Mesothelial cell of epicardium (in vitro differentiated cells): ENCODE measurements at places on chromosomes 5 and 9.
A peak's percentile ranks its signal among the peaks of the same experiment; 100 is the strongest.

DNA sequence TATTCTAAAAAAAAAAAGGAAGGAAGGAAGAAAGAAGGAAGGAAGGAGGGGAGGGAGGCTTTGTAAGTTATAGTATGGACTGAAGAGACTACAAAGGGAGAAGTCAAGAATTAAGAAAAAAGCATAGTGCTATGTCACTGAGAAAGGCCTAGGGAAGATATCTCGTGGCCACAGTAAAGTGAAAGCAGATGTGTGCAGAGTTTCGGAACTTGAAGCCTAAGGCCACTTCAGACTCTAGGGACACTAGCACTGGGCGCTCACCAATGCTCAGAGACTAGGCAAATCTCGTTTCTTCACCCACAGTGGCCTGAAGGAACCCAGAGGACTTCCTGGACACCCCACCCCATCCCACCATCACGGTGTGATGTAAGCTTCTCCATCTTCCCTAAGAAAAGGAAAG, 181.4 kb upstream of the TRPM3 start:
- no peak for DNase-seq

DNA sequence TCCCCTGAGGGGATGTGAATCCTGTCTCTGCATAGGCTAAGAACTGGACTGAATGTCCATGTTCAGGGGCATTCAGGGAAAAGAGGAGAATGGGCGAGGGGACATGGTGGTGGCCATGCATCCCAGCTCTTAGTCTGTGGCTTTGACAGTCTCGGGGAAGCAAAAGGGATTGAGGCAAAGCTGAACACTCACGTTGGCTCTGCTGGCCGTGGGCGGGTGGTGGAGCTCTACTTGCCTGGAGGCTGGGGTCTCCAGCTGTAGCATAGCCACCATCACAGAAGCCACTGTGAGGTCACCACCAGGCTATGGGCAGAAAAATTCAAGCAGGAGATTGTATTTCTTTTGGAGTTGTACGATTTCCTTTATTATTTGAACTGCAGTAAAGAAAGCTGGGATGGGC, 4.1 kb downstream of the GARIN3 start:
- DNase-seq: no peak

GRCh38 chr5:171893290-171893886, 107.8 kb downstream of the SMIM23 start:
- no peak for DNase-seq

GRCh38 chr9:117926031-117926658, 221.9 kb downstream of the TLR4 start:
- no peak for DNase-seq

DNA sequence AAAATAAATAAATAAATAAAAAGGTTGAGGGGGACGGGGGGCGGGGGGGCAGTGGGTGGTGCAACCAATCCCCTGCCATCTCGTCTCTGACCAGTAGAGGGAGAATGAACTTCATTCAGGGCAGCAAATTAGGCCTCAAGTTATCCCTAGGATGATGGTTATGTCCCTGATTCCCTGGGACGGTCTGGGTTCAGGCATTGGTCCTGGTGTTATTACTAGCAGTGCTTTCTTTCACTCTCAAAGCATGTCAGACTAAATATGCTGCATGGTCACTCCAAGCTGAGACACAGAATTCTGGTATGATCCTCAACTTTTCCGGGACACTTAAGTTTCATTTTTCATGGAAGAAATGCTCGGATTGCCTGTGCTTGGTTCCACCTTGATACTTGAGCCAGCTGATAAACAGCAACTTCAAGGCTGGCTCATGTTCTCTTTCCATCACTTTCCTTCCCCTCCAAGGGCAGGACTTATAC, 59.4 kb downstream of the DAP start:
- DNase-seq: no peak

- no peak for DNase-seq
These were observed 290.5 kb upstream of the RASA1 start for GRCh38 chr5:86977190-86977589.

- no peak for DNase-seq
These were observed 12.2 kb upstream of the GRIN1 start for GRCh38 chr9:137126786-137127185.

- no peak for DNase-seq
These were observed 112.8 kb downstream of the EMB start for GRCh38 chr5:50328193-50328729.

DNA sequence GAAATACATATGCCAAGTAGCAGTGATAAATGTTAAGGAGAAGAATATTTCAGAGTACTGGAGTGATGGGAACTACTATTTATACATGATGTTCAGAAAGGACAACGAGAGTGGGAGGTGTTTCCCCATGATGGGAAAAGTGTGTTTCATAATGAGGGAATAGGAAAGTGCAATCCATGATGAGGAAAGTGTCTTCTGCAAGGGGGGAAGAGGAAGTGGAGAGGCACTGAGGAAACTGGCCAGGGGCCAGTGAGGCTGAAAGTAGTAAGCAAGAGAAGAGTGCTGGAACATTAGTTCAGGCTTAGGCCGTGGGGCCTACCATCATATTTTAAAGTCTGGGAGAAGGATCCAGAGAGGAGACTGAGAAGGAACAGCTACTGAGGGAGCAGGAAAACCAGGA, 327.2 kb downstream of the SLF1 start:
- no peak for DNase-seq

DNA sequence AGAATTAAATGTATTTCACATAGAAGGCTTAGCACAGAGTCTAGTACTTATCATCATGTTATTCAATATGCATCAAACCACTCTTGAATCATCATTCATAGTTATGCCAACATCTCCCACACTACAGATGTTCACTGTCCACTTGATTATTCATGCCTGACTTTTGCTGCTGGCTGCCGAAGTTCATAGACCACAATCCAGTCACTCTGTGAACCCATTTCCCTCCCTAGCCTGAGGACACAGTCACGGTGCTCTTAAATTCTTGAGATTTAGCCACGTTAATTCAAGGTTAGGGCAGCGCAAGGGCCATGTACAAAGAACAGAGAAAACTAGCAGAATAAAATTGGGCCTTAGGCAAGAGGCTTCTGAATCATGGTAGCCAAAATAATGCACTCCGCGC, 32.4 kb downstream of the ABCA1 start:
- no peak for DNase-seq

DNA sequence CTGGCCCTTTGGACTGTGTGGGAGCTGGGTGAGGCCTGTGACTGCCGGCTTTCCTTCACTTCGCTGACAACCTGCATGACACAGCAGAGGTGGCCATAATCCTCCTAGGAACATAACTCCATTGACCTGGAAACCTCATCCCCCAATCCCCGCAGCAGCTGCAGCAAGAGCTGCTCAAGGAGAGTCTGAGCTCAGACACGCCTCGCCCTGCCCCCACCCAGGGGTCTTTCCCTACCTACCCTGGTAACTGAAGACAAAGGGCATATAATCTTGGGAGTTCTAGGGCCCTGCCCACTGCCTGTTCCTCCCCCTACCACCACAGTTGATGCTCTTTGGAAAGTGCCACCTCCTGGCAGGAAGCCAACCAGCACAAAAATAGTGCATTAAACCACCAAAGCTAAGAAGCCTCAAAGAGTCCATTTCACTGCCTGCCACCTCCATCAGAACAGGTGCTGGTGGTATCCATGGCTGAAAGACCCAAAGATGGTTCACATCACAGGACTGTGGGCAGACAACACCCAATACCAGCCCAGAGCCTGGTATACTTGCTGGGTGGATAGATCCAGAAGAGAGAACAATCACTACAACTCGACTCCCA, 18.4 kb downstream of the TRIM36 start:
- no peak for DNase-seq

- no peak for DNase-seq
These were observed 236.2 kb upstream of the WWC1 start for GRCh38 chr5:168055141-168055683.

DNA sequence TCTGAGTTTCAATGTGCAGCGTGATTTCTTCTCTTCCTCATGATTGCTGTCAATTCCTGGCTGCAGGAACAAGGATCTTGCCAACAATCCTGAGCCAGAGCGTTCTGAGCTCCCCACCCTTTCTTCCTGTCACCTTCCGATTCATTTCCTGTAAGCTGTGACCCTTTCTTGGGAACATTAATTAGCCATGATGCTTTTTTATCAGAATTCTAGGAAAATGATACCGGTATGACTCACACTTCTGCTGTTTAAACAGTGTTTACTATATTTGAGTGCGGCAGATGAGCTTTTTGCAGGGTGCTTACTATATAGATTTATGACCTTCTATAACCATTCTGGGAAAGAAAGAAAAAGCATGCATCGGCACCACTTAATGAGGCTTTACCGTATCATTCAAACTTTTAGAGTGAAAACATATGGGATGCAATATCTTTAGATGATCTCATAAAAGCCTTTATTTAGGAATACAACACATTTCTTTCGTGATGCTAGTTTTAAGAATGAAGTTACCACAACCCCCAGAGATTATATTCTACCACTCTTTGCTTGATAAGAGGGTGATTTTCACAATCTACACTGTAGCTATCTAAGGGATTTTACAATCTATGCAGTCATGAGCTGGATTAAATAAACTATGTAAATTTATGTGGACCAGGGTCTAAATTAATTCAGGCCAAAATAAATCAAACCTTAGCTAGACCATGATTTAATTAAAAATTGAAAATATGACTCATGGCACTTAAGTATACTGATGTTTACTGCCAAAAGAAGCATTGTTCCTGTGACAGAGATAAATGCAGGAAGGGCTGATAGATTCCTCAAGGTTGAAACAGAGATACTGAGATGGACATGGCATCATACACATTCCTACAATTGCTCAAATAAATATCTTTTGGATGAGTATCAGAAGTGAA, 38.0 kb upstream of the OSMR start:
- DNase-seq: no peak

DNA sequence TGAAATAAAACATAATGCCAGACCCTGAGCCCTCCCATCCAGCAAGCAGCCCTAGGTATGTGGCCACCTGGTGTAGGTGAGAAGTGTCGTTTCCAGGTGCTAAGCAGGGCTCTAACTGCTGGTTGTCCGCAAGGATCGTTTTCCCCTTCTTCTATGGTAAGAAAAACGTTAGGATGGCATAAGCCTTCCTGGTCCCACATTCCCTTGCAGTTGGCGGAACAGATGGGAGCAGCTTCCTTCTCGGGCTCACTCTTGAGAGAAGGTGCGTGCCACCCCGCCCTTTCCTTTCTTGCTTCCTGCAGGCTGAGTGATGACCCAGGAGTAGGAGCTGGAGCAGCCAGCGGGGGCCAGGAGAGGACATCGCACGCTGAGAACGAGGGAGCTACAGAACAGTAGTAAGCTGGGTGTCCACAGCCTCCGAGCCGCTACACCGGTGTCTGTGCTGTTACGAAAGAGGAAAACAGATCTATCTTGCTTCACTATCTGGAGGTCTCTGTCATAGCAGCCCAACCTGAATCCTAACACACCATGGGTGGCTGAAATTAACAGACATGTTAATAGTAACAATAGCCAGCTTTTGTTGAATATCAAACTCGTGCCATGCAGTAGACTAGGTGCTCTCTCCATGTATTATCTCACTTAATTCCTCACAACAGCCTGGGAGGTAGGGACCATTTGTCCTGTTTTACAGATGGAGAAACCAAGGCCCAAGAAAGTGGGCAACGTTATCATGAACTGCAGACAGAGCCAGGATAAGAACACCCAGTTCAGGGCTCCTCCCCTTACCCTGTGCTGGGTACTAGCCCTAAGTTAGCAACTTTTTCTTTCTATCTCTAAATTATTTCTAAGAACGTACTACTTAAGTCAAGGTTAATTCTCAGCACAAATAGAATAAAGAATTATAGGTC, 139.8 kb downstream of the COL23A1 start:
- DNase-seq: no peak

GRCh38 chr9:112121633-112122032, 53.5 kb downstream of the SUSD1 start:
- DNase-seq: no peak

GRCh38 chr9:127785933-127786772, at the start of gene CDK9:
Gene CDK9, plus strand, starts transcription at chr9:127786034. Its CDS starts 115 bp downstream, at chr9:127786149.
- peak; percentile 95 for DNase-seq

DNA sequence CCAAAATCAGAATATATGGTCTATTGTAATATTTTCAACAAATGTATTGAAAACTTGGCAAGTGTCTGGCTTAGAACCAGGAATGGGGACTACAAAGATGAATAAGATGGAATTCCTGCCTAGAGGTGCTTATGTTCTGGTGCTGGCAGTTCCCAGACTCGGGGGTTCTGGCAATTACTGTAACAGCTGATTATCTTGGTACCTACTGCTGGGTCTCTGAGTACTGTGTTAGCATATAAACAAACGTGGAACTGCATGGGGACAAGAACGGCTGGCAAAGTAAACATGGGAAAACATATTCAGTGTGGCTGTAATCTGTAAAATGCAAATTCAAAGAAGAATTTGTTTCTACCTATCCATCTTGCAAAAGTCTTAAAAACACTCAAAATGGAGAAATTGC, 89.9 kb downstream of the SLC24A2 start:
- DNase-seq: no peak

- DNase-seq: no peak
These were observed 16.7 kb upstream of the IL13 start for GRCh38 chr5:132641241-132641723.

GRCh38 chr5:2353211-2353610, 398.3 kb downstream of the IRX2 start:
- DNase-seq: no peak

- DNase-seq: no peak
These were observed 108.7 kb upstream of the EFNA5 start for GRCh38 chr5:107779437-107779836.

- no peak for DNase-seq
These were observed 707.2 kb downstream of the MTRR start for GRCh38 chr5:8576178-8576577.

DNA sequence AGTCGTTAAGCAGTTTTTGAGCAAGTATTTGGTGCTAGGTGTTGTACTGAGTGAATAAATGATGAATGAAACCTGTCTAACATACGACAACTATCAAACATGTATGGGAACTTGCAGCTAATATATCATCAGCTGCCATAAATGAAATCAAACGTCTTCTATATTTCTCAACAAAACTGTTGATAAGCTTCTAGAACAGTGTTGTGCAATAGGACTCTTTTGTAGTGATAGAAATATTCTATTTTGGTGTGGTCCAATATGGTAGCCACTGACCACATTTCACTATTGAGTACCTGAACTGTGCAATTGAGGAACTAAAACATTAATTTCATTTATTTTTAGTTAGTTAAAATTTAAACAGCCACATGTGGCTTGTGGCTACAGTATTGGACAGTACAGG, 16.3 kb upstream of the FYB1 start:
- DNase-seq: no peak

DNA sequence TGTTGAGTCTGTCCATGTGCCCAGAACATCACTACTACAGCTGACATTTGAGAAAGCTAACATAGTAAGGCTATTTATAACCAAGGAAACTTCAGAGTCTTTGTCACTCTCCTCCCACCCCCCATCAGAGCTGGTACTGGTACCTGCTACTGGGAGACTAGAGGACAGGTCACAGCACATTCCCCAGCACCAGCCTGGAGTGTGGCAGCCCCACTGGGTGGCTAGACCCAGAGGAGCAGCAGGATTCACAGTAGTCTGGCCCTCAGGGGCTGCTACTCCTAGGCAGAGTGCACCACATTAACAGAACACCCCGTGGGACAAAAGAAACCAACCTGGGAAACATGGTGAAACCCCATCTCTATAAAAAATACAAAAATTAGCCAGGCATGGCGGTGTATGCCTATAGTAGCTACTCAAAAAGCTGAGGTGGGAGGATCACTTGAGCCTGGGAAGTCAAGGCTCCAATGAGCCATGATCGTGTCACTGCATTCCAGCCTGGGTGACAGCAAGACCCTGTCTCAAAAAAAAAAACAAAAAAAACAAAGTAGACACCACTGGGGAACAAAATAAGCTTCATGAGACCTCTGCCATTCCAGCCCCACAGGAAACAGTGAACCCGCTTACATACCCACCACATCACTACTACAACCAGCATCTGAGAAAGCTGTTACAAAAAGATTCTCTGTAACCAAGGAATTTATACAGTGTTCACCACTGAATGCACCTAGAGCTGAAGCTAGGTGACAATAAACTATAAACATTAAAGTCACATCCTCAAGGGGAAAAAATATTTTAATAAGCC, 26.3 kb upstream of the PTGER4 start:
- no peak for DNase-seq
